ENCODE measurements at places on chromosomes 7 and 10.

- DNase-seq, result no peak
Observed at GRCh38 chr10:17821893-17822292, 12.7 kb downstream of the MRC1 start.

- no peak for DNase-seq
Observed at GRCh38 chr10:124827474-124827873, 25.9 kb downstream of the ABRAXAS2 start.

GRCh38 chr7:142153400-142153799 is 41.9 kb downstream of the MGAM2 start:
- DNase-seq, result no peak

GRCh38 chr7:70986297-70986696 is 145.6 kb upstream of the GALNT17 start:
- no peak for DNase-seq

GRCh38 chr7:41292487-41292886 is 410.4 kb downstream of the INHBA start:
- no peak for DNase-seq

- no peak for DNase-seq
Observed at GRCh38 chr7:70334871-70335270, 736.6 kb downstream of the AUTS2 start.

GRCh38 chr7:158133515-158134271 is 453.9 kb downstream of the PTPRN2 start:
- DNase-seq, result no peak

DNA sequence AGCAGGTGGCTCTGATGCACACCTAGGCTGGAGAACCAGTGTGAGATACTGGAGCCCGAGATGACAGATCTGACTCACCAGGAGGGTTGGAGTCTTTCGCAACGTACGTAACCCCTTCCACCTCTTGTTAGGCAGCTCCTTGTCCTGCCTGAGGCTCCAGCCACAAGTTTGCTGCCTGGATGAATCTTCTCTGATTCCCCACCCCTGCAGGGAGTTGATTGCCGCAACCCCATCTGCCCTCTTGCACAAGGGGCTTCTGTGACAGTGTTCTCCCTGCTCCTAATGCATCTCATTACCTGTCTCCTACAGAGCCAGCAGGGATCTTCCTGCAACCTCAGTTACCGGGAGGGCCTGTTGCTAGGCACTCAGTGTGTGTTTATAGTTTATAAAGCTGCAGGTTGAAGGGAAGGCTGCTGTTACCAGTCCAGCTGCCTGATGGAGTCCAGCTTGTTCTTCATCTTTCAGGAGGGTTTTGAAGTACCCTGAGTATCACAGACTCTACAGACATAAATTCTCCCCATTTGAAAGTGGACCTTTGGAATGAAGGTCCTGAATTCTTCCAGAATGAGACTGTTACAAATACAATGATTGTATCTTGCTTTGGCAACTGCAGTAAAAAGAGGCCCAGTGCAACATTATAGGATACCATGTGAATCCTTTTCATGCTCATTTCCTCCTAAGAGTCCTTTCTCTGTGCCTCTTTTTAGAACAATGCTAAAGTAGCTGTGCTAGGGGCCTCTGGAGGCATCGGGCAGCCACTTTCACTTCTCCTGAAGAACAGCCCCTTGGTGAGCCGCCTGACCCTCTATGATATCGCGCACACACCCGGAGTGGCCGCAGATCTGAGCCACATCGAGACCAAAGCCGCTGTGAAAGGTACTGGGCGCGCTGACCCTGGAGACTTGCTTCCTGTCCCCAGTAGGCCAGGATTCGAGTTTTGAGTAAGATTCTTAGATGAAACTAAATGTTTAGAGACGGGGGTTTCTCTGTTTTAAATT is 6.5 kb downstream of the MDH2 start:
- DNase-seq, result no peak

DNA sequence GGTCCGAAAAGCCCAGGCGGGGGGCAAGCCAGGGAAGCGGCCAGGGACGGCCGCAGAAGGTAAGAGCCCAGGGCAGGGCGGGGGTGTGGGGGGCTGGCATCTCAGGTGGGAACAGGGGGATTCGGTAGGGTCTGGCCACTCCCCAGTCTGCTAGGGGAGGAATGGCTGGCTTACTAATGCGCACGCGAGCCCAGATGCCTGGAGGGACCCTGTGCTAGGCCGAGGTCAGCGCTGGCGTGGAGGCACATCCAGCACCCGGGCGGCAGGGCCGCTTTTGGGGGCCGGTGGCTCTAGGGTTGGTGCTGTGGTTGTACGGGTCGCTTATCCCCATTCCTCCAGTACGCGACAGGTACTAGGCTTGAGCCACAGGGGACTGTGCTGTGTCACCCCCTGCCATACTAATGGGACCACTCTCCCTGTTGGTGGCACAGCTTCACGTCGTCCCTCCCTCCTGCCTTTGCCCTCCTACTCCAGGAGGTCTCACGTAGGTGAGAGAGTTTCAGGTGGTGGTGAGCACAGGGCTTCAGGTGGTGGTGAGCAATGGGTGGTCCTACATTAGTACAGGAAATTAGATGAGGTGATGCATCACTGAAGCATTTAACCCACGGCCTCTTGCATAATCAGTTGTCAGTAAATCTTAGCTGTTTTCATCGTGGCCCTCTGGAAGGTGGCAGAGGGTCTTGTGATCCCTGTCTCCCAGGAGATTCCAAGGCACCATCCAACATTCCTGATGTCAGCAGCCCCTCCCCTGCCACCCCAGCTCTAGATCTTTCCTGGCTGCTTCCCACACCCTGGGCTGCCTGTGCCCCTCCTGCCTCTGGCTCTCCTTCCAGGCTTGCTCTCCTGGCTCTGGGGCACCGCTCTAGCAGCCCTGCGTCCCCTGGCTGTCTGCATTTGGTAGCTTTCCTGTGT is 971 bp downstream of the AEBP1 start:
- DNase-seq, result no peak

DNA sequence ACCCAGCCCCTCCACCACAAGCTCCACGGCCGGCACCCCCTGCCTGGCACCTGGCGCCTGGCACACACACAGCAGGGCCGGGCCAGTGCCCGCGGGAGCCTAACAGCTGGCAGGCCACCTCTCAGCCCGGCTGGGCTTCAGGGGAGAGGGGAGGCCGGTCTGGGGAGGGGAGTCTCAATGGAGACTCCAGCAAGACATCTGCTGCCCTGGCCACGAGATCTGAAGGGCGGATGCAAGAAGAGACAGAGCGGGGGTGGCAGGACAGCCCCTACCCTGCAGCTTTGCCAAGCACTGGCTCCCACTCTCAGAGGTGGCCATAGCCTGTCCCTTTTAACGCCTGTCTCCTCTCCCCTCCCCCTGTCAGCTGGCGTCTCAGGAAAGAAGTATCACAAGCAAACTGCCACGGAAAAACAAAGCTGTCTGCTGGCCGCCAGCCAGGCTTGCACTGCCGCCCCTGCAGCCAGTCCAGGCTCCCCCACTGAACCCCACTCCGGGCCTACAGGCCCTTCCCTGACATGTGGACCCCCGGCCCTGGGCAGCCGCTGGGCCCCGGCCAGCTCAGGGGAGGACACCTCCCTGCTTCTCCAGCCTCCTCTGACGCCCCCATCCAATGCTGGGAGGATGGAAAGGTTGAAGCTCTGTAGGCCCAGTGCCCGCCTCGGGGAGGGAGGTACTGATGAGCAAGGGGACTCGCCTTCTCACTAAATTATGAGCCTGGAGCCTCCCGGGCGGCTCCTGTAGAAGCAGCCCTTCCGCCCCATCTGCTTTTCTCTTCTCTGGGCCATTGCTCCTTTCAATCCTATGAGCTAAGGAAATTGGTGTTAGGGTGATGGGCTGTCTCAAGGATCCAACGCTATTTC is 178.4 kb downstream of the ARHGAP12 start:
- no peak for DNase-seq

- DNase-seq, result no peak
Observed at GRCh38 chr10:36443233-36443632, 682.2 kb upstream of the ANKRD30A start.

GRCh38 chr10:22615819-22616499 is 98.4 kb downstream of the PIP4K2A start:
- DNase-seq, result no peak

DNA sequence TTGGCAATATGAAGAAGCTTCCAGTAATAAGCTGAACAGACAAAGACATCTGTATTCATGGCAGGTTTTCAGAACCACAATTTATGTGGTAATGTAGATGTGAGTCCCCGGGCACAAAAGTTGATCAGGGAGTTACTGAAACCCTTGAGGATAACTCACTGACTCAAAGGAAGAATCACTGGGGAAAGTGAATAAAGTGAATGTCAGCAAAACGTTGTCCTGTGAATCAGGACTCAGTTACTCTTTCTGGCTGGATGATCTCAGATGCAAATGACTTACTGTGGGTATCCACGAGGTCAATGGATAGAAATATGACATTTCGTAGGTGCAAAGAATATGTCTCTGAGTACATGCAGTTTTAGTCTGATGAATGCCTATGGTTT is 172.8 kb upstream of the CTBP2 start:
- DNase-seq, result no peak

GRCh38 chr7:47576031-47576865 is 5.7 kb downstream of the TNS3 start:
- no peak for DNase-seq
